Fibroblast of mammary gland (primary cell): ENCODE measurements at places on chromosomes 16 and 17.

DNA sequence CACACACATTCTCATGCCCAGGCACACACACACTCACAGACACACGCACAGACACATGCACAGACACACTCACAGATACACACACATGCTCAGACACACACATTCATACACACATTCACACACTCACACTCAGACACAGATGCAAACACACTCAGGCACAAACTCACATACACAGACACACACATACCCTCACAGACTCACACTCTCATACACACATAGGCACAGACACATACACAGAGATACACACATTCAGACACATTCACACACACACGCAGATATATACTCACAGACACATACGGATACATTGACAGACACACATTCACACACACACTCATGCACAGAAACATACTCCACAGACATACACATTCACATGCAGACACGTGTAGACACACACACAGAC lies 89.6 kb downstream of the RBFOX3 start:
- DNase-seq: no peak

DNA sequence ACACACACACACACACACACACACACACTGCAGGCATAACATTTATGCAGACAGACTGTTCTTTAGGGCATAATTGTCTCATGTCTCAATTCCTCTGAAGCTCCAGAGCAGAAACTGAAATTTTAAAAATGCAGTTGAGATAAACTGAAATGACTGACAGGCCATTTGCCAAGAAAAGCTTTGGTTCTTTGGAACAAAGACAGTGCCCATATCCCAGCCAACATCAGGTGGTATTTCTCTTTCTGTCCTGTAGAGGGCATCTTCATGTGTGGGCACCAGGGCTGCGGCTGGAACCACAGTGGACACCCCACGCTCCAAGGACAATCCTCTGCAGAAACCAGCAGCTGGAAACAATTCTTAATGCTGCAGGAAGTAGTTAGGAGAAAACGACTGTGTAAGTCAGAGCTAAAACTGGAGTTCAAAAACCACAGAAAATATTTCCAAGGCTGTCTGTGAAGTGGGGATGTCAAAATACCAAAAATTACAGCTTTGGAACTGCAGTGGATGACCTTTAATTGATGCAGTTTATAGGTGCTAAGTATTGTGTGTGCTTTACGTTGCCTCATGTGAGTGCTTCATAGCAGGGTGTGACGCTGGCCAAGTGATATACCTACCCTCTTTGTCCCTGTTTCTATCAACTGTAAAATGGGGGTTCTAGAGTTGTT lies 10.6 kb upstream of the MEFV start:
- peak; percentile 47 for DNase-seq

GRCh38 chr16:67270931-67271338 lies 8.4 kb upstream of the PLEKHG4 start:
- DNase-seq: no peak

DNA sequence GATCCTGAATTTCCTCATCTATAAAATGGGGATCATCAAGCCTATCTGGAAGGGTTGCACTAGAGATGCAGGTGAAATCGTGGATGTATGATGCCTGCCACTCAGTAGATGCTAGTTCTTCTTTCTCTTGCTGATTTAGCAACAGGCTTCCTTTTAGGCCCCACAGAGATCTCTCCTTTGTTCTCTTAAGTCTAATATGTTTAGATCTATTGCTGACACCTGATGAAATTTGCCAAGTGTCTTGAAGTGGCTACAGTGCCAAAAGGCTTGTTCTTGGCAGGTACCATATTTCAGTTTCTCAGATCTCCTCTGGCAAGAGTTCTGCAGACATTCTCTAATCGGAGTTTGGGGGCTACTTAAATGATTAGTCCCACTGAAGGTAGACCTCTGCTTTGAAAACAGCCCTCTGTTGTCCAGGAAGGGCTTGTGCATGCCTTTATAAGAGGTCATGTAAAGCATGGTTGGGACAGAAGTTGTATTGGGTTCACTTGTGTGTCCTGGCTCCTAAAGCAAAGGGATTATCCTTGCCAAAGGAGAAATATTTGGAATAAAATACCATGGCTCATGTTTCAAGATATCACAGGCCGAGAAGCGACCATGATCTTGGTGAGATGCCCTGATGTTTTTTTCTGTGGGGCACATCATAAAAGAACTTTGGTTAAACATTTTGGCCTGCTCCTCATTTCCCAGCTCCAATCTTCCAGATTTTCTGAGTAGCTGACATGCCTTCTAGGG lies 234.0 kb downstream of the MSI2 start:
- DNase-seq: no peak

DNA sequence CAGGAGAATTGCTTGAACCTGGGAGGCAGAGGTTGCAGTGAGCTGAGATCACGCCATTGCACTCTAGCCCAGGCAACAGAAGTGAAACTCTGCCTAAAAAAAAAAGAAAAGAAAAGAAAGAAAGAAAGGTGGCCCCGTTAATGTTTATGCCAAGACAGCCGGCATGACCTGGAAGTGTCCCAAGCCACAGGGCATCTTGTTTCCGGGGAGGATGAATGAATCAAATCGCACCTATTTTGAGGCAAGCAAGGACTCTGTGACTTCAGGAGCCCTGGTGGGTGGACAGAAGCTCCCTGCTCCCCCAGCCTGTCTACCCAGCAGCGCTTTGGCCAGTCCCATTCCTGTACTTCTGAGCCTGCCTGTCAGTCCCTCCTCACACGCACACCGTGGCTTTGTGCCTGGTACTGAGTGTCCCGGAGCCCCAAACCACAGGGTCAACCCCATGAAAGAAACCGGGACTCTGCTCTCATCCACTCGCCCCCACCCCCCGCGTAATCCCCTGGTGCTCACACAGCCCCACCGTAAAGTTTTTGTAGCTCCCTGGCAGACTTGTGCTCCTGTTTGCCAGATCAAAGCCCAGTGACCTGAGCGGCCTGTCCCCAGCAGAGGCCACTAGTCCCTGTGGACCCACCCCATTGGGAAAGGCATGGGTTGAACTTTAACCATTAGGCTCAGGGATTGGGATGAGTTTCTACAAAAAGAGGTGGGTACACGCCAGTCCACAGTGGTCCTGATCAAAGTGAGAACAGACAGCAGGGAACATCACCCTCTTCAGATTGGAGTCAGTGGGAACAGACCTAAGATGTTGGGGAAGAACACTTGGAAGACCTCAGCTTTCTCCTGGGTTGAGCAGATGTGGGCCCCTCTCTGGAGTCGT lies 19.3 kb downstream of the CD2BP2 start:
- peak; percentile 26 for DNase-seq

DNA sequence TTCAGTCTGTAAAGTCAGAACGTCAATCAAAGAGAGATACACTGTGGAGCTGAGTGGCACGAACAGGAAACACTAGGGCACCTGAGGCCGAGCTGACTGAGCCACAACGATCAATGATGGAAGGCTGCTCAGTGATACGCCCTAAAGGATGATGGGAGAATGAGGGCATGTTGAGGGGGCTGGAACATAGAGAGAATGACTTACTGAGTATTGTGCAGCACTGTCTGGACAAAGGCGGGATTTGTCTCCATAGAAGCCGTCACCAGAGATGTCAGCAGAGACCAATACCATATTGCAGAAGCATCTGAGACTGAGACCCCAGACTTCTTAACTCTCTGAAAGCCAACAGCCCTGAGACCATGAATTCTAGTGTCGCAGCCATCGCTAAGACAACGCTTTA lies 33.4 kb downstream of the ZZEF1 start:
- DNase-seq: no peak

GRCh38 chr17:17822189-17822588 lies 14.6 kb downstream of the SREBF1 start:
- peak; percentile 98 for DNase-seq

DNA sequence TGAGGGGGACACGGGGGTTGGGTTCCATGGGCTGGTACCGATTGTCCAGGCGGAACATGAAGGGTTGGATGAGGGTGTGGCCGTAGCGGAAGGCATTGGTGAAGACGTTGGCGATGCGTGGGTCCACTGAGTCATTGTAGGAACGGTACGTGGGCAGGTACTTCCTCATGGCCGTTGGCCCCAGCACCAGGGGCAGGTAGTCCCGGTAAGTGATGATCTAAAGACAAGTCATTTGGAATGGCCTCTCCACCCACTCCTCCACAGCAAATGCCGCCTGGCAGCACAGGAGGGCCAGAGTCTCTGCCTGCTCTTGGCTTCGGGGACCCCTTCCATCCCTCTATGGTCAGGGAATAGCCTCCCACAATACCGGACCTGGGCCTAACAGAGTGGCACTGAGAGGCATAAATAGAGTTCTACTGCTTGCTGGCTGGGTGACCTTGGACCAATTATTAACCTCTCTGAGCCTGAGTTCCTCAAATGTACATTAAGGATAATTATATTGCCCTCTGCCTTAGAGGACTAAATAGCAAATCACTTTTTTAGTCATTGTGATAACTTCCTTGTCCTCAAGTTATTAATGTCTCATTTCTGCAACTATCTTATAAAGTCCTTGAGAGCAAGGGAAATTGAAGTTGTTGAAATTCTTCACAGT lies 7.2 kb downstream of the MPO start:
- DNase-seq: no peak

DNA sequence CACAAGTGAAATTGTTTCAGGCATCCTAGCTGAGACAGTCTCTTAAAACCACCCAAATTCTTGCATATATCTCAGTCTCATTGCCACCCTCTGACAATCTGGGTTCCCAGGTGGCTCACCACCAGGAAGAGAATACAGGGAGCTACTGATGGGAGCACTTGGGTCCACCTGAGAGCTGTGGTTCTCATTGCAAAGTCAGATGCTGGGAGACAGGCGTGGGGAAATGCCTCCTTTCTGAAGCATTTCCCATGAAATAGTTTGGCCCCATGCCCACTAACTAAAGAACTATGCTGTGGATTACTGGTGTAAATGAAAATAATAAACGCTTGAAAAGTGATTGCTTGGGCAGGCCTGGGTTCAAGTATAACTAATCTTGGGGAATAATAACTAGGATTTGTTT lies 70.3 kb downstream of the CMC2 start:
- peak; percentile 39 for DNase-seq

DNA sequence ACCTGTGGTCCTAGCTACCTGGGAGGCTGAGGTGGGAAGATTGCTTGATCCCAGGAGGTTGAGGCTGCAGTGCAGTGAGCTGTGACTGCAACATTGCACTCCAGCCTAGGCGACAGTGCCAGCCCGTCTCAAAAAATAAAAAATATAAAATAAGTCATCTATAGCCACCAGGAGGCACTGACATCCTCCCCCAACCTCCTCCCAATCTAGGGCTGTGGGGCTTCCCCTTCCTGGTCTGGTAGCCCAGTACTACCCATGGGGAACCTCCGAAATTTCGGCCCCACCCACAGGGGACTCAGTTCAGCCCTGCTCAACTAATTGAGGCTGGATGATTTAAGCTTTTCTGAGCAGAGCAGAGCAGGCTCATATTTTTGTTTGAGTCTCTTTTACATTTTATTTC lies 3.2 kb downstream of the ZSCAN10 start:
- DNase-seq: peak; percentile 24

GRCh38 chr16:49061137-49061714 lies 220.4 kb downstream of the CBLN1 start:
- no peak for DNase-seq

DNA sequence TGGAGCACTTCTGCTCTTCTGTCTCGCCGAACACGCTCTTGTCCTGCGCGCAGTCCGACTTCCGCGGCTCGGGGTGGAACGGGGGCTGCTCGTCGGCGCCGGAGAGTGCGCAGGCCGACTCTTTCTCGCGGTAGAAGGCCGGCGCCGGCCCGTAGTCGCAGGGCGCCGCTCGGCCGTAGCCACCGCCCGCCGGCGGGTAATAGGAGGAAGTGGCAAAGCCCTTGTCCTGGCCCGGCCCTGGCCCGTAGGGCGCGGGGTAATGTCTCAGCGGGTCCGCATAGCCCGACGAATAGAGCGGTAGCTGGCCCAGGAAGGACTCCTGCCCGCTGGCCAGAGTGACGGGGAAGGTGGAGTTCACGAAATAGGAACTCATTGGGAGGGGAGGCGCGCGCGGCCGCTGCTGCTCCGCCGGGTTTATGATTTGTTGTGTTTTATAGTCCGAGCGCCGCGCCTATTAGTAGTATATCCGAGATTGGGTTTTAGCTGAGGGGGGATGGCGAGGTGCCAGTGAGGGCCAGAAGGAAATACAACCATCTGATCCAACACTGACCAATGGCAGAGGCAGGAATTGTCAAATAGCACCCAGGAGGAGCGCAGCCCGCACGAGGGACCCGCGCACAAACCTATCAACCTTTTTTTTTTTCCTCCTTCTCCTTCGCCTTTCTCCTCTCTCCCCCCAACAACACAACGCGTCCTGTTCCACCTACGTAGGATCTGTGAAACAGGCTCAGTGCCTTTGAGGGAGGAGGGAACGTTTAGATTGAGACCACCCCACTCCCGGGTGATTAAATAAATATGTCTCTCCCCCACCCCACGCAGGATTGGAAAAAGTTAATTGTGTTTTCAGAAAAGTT lies 4.4 kb upstream of the HOXB5 start:
- peak; percentile 85 for DNase-seq

- peak; percentile 94 for DNase-seq
Observed at GRCh38 chr16:19118938-19119431, 5.2 kb downstream of the ITPRIPL2 start.

DNA sequence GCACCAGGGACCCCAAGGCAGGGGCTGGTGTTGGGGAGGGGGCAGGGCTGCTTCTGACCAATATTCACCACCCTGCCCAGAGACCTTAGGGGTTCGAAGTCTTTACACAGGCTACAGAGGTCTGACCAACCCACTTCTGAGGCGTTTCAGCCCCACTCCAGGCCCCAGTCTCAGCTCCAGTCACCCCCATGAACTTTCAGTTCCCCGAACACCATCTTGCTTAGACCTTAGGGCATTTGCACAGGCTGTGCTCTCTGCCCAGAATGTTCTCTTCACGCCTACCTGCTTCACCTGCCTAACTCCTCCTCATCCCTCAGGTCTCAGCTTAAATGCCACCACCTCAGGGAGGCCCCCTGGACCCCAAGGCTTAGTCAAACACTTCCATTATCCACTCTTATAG lies 25.8 kb upstream of the CPNE2 start:
- DNase-seq: no peak

- DNase-seq: peak; percentile 63
Observed at GRCh38 chr17:10729334-10730193, at the start of gene TMEM220. TSS of gene TMEM220 (minus strand) at chr17:10730023. CDS start at chr17:10729851, 172 bp downstream.

DNA sequence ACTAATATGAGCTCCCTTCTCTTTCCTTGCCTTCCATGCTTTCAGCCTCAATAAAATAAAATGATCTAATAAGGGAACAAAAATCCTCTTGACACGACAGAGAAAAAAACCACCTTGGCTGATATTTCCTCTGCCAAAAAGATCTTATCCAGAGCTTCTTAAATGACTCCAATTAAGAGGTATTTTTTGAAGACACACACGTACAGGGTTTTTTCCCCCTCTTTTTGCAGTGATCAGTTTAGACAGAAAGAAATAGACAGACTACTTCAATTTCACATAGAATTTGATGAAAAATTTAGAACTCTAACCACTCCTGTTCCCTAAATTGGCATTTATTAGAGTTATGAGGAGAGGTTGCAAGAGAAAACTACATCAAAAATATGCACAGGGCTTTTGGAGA lies 217.2 kb upstream of the CDH11 start:
- no peak for DNase-seq

DNA sequence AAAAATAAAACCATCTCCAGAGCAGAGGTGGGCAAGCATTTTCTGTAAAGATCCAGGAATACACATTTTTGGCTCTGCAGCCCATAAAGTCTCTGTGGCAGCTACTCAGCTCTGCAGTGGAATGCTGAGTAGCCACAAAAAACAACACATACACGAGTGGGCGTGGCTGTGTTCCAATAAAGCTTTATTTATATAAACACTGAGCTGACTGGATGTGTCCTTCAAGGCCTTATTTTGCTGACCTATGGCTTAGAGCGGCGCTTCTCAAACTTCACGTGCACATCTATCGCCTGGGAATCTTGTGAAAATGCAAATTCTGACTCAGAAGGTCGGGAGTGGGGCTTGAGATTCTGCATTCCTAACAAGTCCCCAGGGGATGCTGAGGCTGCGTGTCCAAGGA lies 39.7 kb downstream of the XYLT1 start:
- DNase-seq: peak; percentile 60
